CD4-positive, alpha-beta T cell treated with Interleukin-4 for 4 hours (primary cell): ENCODE measurements at places on chromosomes 7 and 10.
A peak's percentile ranks its signal among the peaks of the same experiment; 100 is the strongest.

DNA sequence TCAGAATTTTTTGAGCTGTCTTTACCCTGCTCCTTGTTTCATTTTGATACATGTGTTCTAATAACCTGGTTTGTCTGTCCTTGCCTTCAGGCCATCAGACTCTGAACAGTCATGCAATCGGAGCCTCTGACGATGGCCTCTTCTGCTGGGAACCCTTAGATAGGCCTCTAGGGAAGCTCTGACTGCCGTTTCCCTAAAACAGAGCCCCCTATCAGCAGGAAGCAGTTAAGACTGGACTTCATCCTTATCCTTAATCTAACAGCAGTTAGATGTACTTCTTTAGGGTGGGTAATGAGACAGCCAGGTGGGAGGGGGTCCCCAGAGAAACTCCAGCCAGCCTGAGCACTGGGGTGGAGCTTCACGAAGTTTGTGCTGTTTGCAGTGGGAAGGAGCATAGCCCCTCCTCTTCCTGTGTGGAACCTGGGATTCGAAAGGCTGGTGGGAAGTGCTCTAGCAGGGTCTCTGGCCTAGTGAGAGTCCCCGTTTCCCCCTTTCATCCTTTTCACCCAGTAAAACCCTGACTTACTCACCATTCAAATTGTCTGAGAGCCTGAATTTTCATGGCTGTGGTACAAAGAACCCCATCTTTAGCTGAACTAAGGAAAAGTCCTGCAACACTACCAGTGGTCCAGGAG lies 28.4 kb upstream of the SORCS3 start:
- DNase-seq, result no peak

GRCh38 chr10:35212856-35213255 lies 86.2 kb downstream of the CREM start:
- DNase-seq, result no peak

GRCh38 chr7:33904681-33905388 lies 504 bp upstream of the BMPER start:
- no peak for DNase-seq

DNA sequence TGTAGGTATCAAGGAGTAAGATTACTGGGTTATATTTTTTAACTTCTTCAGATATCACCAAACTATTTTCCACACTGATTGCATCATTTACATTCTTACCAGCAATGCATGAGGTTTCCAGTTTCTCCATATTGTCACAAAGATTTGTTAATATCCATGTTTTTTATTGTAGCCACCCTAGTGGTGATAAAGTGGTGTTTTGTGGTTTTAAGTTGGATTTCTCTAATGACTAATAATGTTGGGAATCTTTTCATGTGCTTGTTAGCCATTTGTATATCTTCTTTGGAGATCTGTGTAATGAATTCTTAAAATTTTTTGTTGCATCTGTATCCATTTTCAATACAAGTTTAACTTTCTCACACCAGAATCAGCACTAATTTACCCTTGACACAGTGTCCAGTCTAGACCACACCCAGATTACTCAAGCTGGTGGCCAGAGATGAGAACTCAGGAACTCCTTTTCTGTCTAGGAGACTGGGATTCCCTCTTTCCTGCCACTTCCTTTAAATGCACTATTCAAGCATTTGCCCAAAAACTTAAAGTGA lies 67.0 kb upstream of the PLXDC2 start:
- DNase-seq, result no peak

- no peak for DNase-seq
Observed at GRCh38 chr7:4149645-4150044, 532.5 kb upstream of the FOXK1 start.

DNA sequence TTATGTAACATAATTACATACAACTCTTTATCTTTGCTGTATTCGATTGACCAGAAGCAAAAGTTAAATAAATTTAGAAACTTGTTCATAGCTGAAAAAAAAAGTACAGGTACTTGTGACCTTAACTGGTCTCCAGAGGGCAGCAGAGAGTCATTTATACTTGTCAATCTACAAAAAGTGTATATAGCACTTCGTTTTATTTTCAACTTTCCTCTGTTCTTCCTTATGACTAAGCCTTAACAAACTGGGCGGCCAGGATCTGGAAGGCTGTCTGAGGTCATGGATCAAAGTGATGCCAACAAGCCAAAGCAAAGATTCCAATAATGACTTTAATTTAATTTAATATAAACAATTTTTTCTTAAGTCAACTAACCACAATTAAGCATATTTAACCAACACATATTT lies 29.8 kb downstream of the C10orf67 start:
- peak; percentile 66 for DNase-seq

- no peak for DNase-seq
Observed at GRCh38 chr10:88693392-88694020, 12.5 kb upstream of the LIPK start.
